GM06990 (cell line): ENCODE measurements at places on chromosomes 12 and 14.
A peak's percentile ranks its signal among the peaks of the same experiment; 100 is the strongest.

GRCh38 chr14:54177641-54178621, 218.9 kb upstream of the CDKN3 start:
- no peak for DNase-seq

DNA sequence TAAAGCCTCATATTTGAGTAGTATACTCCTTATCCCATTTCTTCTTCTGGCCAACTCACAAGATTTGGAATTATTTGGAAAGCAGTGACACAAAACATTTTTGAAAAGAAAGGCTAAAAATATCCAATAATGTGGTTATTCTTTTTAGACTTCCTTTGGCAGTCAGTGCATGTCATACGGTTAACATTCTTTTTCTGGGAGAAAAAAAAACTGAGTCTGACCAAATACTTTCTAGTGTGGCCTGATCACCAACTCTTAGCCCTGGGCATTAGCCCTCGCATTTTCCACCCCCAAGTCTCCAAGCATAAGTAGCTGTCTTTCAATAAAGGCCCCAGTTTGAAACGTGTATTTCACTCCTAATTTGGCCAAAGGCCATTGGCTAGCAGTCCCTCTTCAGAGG, 5.9 kb downstream of the RASSF3 start:
- DNase-seq: no peak

DNA sequence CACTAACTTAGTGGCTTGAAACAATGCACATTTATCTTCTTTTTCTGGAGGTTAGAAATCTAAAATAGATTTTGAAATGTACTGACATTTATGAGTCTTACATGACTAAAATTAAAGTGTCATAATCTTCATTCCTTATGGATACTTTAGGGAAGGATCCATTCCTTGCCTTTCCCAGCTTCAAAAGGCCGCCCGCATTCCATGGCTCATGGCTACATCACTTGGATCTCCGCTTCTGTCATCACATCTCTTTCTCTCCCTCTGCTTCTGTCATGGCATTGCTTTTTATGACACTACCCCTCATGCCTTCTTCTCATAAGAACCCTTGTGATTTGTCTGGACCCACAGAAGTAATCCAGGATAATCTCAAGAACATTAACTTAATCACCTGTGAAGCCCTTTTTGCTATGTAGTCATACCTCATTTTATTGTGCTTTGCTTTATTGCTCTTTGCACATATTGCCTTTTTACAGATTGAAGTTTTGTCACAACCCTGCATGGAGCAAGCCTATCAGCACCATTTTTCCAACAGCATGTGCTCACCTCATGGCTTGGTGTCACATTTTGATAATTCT, 66.5 kb downstream of the GARIN6 start:
- DNase-seq: no peak

- DNase-seq: no peak
Measured at GRCh38 chr14:59969319-59969718, 49.4 kb downstream of the LRRC9 start.

GRCh38 chr14:99513183-99513694, 32.0 kb downstream of the CCNK start:
- DNase-seq: no peak

- DNase-seq: no peak
Measured at GRCh38 chr14:55837467-55837866, 257.5 kb downstream of the KTN1 start.

- no peak for DNase-seq
Measured at GRCh38 chr14:86333493-86333892, 803.5 kb downstream of the FLRT2 start.

DNA sequence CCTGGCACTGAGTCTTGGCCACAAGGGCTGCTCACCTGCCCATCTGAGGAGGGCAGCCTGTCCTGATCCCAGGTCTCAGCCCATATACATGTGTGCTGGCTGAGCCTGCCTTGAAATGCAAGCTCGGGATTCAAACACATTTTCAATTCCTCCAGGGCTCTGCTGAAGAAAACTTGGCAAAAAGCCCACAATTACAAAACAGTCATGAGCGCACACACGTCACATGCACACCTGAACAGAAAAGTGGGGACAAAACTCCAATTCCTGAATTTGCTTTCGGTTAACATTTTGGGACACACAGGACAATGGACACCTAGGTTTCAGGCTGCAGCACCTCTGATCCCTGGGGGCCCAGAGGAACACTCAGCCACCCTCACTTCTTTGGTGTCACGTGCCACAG, 113.9 kb downstream of the RBM19 start:
- no peak for DNase-seq

- DNase-seq: no peak
Measured at GRCh38 chr12:88577537-88577936, 2.7 kb downstream of the KITLG start.

- no peak for DNase-seq
Measured at GRCh38 chr14:36214476-36215216, 38.1 kb upstream of the PTCSC3 start.

DNA sequence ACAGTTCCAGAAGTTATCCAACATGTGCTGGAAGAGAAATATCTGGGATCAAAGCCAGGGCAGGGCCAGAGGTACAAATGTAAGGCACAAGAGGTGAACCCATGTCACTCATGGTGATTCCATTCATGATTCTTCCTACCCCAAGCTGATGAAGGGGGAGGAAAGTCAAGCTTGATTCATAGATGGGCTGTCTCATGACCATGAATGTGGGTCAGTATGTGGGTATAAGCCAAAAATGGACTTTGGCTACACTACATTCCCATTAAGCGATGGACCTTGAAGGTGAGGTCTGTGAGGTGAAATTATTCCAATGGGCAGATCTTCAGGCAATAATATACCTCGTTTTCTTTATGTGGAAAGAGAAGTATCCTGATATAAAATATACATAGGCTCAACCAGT, 217.1 kb downstream of the BTG1 start:
- DNase-seq: no peak

- DNase-seq: no peak
Measured at GRCh38 chr12:128857133-128857763, 4.0 kb downstream of the GLT1D1 start.

DNA sequence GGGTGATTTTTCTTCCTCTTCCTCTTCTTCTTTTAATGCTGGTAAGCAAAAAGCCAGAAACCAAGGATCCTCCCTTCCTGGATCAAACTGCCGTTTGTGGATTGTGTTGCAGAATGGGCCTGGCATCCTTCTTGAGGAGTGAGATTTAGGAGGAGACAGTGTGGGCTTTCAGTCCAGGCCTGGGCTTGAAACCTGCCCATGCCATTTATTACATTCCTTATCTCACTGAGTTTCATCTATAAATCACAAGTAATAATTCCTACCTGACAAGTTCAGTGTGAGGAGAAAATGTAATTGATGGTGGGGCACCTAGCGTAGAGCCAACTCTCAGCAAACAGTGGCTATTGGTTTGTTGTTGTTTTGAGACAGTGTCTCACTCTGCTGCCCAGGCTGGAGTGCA, 126.4 kb downstream of the SLC35F4 start:
- no peak for DNase-seq

DNA sequence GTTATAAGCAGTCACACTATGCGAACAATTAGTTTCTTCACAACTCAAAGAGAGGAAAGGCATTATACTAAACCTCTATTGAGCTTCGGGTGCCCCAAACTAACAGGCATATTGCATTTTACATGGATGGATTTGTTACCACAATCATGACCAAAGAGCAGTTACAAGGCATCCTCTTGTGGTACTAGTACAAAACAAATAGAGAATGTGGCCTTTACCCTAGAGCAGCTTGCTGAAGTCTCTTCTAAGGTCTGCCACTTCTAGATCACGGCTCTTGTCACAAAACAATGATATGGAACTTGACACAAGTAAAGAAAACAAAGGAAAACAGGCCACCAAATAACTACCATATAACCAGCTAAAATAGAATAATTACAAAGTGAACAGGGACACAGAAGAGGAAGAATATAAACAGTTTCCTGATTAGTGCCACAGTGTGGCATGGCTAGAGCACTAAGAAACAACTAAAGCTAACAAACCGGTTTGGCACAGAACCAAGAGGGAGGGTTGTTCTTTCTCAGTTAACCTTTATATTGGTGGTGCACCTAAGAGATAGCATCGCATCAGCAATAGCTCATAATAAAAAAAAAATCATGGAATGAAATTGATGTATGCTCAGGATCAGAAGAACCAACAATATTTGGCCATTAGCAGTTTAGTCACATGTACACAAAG, 209.7 kb upstream of the ATP2B1 start:
- no peak for DNase-seq

GRCh38 chr12:4169531-4169930, 104.0 kb upstream of the CCND2 start:
- DNase-seq: no peak

GRCh38 chr12:120847814-120848213, 56.3 kb downstream of the SPPL3 start:
- peak; percentile 55 for DNase-seq

- no peak for DNase-seq
Measured at GRCh38 chr12:95279856-95280255, 62.2 kb downstream of the VEZT start.

DNA sequence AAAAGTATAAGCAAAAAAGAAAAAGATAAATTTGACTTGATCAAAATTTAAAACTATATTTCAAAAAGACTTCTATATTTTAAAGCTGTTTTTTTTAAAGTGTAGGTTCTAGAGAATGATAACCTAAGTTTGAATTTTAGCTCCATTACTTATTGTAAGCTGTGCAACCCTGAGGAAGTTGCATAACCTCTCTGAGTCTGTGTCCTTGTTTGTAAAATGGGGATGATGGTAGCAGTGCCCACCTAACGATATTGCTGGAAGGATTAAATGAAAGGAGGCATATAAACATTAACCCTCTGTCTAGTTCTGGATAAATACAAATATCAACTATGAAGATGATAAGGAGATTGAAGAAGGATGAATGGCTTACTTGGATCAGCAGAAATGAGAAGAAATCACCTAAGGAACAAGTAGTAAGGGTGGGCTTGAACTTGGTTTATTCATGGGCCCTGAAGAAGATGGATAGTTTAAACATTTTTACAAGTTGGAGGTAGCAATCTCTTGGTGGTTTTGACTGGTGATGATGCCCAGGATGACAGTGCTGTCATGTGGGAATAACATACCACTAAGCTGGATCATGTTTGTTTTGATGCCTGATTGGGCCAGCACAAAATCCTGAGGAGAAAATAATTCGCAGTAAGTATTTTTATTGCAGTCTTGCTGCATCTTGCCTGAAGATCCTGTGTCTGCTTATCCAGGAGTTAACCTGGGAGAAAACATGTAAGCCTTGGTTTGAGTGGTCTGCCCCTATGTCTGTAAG, 35.0 kb downstream of the TXNRD1 start:
- no peak for DNase-seq

- peak; percentile 56 for DNase-seq
Measured at GRCh38 chr14:64764641-64765520, 60.7 kb downstream of the PLEKHG3 start.

DNA sequence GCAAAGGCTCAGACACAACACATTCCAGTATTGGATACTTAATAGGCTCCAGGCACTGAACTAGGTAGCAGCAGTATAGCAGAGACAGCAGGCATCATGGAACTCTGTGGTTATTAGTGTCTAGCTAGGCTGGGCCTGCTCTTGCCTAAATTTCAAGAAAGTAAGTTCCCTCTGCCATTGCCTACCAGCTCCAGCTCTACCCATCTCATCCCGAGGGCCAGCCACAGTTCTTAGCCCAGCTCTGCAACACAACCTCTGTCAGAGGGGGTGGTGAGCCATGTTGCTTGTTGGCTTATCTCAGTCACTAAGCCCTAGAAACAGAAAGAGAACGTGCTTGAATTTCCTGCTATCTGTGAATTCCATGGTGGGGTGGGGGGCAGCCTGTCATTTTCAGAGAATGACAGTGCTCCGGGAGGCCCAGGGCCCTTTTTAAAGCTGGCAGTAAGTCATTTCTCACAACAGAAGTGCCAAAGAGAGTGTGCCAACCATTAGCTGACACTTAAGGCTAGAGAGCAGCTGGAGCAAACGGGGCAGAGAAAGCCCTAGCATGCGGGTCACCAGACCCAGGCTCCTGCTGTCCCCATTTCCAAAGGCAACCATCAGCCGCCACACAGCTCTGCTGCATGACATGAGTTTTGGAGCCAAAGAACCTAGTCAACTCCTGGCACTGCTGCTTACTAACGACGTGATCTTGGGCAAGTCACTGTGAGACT, 105.9 kb downstream of the PRMT8 start:
- no peak for DNase-seq

- DNase-seq: peak; percentile 3
Measured at GRCh38 chr12:40693207-40693821, 1.1 kb downstream of the CNTN1 start.

DNA sequence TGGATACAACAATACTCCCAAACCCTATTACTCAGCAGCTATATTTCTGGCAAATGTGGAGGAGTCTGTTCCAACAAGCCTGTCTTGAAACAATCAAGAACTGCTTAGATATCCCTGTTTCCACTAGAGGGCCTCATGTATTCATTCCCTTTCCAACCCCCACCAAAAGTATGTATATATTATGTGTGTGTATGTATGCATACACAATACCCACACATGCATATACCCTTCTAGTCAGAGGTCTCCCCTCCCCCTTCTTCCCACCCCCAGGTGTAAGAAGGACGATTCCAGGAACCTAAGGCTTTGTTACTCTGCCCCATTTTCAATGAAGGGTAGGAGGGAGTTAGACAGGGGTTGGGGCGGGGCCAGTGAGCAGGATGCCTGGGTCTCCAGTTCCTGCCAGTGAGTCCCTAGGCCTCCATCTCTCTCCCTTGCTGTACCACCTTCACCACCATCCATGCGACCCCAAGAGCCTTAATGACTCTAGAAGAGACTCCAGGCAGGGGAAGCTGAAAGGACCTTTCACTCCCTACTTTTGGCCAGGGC, at the start of gene DGKA:
Gene DGKA, plus strand, starts transcription at position 392 of the 546 bp plus-strand sequence. CDS start 5,342 bp downstream, outside the sequence.
- peak; percentile 53 for DNase-seq

- no peak for DNase-seq
Measured at GRCh38 chr14:53880761-53881160, 75.9 kb downstream of the BMP4 start.

- peak; percentile 30 for DNase-seq
Measured at GRCh38 chr12:30985814-30986452, 59.4 kb downstream of the TSPAN11 start.

DNA sequence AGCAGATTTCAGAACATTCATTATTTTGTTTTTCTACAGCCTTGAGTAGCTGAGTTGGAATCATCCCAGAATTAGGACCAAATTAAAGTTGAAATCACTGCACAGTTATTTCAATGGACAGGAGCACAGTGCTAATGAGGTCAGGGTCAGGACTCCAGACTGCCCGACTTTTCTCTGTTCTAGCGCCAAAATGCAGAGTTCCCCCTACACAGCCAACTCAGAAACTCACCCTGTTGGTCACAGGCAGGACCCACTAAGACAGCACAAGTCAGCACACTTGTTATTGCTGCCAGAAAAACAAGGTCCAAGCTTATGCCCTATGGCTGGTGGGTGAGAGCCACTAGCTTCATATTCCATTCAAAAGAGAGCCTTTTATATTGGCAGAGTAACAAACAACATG, 198.1 kb upstream of the KRR1 start:
- no peak for DNase-seq

GRCh38 chr12:43060742-43061141, 471.2 kb upstream of the PRICKLE1 start:
- DNase-seq: no peak

DNA sequence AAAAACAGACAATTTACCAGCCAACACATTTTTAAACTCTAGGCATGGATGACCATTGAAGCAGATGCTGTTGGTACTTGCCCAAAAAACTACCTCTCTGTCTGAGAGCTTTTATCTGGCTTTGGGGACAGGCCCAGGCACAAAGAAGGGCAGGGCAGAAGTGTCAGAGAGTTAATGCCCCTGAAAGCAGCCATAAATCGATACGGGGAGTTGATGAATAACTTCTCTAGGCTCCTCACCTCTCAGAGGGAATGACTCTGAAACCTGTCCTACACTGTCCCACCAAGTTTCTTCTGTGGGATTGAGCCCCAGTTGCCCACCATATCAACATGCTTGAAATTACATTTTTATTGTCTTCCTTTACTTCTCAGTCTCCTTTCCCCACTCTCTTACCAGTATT, 113.0 kb upstream of the DAAM1 start:
- no peak for DNase-seq
